Stimulated activated CD8-positive, alpha-beta memory T cell treated with anti-CD3 and anti-CD28 coated beads, Interleukin-4, amount 100 ng/mL, for 1 hour (primary cell): ENCODE measurements at places on chromosomes 7 and 10.

- DNase-seq: no peak
These were observed 540.3 kb downstream of the INHBA start for GRCh38 chr7:41162612-41163011.

DNA sequence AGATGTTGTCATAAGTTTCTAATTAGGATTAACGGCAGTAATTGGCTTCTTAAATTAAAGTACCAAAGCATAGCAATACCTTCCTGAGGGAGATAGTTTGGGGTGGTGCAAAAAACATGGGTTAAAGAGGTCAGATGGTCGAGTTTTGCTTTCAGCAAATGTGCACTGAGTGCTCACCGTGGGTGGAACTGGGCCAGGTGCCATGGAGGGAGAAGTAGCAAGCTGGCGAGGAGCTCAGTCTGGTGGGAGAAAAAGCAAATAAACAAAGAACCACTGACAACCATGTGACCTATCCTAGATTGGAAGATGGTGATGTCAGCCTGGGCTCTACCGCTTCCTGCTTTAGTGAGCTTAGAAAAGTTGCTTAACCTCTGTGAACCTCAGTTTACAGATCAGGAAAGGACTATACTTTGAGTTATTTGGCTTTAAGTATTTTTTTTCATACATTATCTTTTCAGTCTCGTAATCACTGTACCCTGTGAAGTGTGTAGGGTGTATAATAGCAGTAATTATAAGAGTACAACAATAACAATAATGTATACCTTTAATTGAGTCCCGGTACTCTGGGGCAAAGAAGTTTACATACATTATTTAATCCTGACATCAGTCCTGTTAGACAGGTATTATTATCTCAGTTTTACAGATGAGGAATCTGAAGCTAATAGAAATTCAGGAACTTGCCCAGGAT, 69.0 kb upstream of the PDCD4 start:
- no peak for DNase-seq

DNA sequence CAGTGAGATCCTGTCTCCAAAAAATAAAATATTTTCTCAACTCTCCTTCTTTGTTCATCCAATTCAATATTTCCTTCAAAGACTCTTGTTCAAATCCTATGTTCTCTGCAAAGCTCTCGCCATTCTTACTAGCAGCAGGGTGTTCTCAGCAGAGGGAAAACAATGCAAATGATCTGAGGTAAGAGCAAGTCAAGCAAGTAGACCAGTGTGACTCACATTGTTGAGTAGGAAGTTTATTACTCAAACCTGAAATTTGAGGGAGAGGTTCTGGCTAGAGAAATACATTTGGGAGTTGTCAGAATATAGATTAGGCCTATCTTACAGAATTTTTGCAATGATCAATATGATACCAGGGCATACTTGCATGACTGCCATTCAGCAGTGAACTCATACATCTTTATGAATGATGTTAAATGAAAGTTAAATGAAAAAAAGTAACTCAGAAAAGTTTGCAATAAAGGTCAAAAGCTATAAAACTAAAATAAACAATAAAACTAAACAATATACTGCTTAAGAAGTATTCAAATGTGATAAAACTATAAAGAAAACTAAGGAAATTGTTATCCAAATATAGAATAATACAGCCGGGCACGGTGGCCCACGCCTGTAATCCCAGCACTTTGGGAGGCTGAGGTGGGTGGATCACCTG, 5.8 kb downstream of the IDE start:
- DNase-seq: no peak

GRCh38 chr7:37234334-37234733, 214.3 kb downstream of the ELMO1 start:
- DNase-seq: no peak

GRCh38 chr7:106563466-106564150, 97.3 kb downstream of the CCDC71L start:
- no peak for DNase-seq

DNA sequence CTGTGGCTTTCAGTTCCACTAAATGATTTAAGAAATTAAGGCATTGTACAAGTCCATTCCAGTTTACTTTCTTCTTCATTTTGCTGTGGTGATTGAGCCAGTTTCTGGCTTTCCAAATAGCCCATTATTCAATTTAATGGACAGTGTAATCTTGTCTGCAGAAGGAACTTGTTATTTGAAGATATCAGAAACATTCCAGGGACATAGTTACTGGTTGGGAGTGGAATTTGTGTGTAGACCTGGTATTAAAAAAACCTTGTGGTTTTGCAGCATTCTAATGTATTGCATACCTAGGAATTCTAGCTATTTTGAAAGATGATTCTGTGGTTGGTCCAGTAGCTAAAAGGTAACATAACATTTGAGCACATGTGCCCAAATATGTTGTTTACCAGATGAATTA, 72.2 kb downstream of the MCU start:
- DNase-seq: no peak

- DNase-seq: no peak
These were observed 24.8 kb upstream of the MKI67 start for GRCh38 chr10:128151031-128151430.

DNA sequence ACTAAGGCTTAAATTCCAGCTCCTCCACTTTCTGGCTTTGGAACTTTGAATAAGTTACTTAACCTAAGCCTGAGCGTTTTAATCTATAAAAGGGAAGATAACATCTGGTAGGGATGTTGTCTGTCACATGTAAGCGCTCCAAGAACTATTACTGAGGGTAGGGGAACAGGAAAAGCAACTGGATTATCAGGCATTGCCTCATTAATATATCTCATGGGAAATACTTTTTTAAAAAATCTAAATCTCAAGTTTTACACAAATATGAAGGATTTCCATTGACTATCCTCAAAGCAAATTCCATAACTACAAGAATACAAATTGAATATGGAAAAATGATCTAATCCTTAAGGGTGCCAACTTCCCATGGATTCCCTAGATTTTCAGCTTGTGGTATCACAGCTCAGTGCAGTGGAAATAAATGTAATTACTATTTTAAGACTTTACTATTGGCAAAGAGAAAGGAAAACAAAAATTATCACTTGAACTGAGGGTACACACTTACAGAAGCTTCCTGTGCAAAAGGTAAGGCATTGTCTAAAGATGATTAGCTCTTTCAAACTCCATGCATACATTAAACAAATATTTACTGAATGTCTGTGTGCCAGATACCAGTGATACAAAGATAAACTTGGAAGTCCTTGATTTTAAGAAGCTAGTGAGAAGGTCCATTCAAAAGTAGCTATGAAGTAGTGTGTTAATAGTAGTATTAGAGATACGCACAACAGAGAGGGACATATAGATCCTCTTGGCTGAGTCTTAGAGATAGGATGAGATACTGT, 38.4 kb downstream of the NT5C2 start:
- DNase-seq: no peak

DNA sequence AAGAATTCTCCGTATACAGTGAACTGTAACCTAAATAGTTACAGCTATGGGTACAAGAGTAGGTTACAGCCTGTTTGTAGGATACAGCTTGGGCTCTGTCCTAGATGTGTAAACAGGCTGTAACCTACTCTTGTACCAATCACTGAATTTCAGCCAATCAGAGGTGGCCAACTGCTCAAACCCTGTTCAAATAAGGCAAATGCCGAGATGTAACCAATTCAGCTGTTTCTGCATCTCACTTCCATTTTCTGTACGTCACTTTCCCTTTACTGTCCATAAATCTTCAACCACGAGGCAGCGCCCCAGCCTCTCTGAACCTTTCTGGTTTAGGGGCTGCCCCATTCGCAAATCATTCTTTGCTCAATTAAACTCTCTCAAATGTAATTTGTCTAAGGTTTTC, 8.3 kb upstream of the MMP21 start:
- no peak for DNase-seq

- DNase-seq: no peak
These were observed 98.1 kb downstream of the PTPN20 start for GRCh38 chr10:47009215-47009838.

- DNase-seq: no peak
These were observed 27.6 kb downstream of the MKRN1 start for GRCh38 chr7:140451716-140452115.

DNA sequence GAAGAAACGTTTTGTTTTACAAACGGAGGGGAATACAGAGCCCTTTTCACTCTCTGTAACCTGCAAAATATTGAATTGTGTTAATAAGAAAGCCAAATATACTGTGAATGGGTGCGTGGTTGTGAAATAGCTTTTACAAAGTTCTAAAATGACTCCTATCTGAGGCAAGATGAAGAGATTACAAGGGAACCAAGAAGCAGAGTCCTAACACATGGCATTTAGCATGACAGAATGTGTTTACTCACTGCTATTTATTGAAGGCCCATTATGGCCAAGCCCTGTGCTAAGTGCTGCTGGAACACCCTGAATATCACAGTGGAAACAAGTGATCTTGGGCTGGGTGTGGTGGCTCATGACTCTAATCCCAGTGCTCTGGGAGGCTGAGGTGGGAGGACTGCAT, 12.9 kb downstream of the JCAD start:
- DNase-seq: no peak

GRCh38 chr7:142436601-142437000, 178.7 kb upstream of the PRSS58 start:
- no peak for DNase-seq

- no peak for DNase-seq
These were observed 34.5 kb downstream of the BAMBI start for GRCh38 chr10:28711776-28712175.
